Esophagus squamous epithelium (tissue), 5 donors: ENCODE measurements at places on chromosomes 1 and 21.

DNA sequence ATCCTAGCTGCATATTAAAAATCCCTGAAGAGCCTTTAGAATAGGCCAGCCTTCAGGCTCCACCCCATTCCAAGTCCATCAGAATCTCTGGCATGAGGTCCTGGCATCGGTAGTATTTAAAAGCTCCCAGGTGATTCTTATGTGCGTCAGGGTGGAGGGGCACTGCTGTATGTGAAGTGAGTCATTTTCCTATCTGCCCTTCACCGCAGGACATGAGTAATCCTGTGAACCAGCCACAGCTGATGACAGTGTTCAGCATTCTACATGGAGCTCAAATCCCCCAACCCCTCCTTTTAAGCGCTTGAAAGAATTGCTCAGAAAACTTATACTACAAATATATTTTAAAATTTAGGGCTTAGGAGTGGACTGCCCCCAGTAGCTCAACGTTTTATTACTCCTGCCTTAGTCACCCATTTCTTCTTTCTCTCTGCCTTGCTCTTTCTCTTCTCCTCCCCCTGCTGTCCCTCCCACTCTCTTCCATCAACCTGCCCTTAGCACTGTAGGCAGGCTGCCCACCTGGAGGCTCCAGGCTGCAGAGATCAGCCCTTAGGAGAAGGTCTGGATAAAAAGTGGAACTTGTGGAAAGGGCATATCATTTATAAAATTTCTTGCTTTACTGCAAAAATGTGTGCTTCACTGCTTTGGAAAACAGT is 73.8 kb upstream of the ZNF281 start:
- DNase-seq, result no peak

DNA sequence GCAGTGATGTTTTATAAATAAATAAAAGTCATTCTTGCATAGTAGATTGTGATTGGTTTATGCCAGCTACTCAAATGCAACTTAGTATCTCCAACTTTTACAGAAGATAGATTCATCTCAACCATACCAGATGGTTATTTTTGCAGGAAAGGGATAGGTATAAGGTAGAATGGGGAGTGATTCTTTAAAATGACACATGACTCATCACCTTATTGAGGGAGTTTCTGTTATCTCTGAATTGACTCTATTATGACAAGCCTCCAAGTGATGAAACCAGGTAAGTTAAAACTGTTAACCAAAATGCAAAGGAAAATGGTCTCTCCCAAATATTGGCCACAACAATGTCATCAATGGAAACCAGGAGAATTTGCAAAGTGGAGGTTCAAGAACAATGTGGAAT is 54.5 kb downstream of the PTPRC start:
- DNase-seq, result no peak

- no peak for DNase-seq
Observed at GRCh38 chr1:98393719-98394118, 267.8 kb upstream of the SNX7 start.

DNA sequence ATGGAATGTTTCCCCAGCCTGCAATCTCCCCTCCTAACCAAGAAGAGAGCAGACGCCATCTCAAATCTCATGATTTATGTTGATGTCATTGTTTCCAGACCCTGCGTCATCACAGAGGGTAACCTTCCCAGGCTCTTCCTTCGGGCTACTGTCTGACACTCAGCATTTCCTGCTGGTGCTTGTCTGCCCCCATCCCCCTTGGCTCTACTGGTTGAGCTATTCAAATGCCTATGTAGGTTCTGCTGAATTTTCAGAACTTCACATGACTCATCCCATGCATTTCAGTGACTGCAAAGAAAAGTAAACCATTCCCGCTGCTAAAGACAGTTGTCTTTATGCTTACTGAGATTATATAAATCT is 24.8 kb upstream of the ITPKB start:
- no peak for DNase-seq

- DNase-seq, result no peak
Observed at GRCh38 chr1:167432780-167433179, 85.5 kb downstream of the CD247 start.

- no peak for DNase-seq
Observed at GRCh38 chr1:30903343-30904034, 5.1 kb downstream of the SDC3 start.

- no peak for DNase-seq
Observed at GRCh38 chr1:25194572-25195020, 37.7 kb downstream of the SYF2 start.

DNA sequence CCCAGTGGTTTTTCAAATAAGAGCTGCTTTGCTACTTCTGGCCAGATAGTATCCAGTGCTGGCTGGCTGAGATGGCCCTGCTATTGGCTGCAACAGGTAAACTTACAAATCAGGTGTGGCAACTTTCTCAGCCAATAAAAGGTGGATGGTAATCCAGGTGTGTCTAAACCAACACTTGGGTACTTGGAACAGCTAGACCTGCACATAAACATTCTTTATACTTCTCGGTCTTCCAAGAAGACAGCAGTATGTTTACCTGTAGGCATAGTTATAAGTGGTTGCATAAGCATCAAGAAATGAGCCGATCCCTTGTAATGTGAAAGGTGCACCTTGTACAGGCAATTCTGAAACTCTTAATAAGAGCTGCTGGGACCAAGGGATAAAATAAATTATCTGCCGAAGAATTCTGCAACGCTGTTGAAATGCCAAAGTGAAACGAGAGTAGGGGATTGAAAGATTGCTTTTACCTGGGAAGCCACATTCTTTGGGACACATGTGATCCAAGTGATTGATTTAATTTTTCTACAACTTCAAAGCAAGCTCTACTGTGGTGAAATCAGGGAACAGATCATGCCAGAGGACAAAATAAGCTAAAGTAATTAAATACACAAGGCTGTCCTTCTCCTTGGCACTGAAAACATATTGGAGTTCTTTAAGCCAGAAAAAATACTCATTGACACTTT is at the start of gene CLDN8:
CLDN8 (minus strand) TSS at position 57 of the 683 bp plus-strand sequence. CDS start 172 bp downstream, outside the sequence.
- DNase-seq, result no peak

DNA sequence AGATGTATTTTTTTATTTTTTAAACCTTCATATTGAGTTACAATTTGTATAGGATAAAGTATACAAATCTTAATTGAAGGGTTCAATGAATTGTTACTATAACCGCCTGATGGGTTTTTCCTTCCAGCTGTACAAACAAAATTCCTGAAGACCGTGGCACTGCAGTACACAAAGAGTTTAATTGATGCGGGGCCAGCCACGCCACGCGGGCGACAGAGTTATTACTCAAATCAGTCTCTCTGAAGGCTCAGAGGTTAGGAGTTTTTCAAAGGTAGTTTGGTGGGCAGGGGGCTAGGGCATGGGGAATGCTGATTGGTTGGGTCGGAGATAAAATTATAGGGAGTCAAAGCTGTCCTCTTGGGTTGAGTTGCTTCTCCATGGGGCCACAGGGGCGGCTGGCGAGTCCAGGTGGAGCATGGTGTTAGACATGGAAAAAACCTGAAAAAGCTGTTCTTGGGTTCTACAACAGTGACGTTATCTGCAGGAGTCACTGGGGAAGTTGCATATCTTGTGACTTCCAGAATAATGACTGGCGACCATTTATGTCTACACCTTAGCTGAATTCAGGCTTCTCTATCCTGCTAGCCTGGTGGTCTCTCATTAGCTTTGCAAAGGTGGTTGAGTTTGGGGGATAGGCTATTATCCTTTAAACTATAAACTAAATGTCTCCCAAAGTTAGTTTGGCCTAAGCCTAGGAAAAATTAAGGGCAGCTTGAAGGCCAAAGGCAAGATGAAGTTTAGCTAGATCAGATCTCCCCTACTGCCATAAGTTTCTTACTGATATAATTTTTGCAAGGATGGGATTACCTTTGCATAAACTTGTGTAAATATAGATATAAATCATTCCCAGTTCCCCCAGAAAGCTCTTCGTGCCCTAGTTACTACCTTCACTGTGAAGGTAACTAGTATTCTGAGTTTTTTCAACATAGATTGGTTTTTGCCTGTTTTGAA is 13.0 kb upstream of the TMEM9 start:
- DNase-seq, result no peak

- DNase-seq, result no peak
Observed at GRCh38 chr21:30839304-30839703, 9.7 kb upstream of the KRTAP7-1 start.

DNA sequence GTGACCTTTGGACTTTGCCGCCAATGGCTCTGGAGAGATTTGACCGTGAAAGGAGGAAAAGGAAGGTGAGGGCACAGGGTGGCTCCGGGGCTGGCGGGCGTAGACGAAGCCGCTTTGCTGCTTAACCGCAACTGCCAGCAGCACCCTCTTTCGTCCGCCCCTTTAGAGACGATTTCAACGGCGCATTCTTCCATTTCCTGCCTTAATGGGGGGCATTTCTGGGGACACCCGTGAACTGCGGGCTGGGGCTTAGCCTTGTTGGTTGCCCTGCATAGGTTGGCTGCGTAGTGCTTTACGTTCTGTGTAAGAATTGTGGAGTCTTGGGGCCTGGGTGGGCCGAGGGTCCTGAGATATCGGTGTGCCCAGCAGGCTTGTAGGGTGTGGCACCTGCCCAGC is 6.7 kb upstream of the NPHP4 start:
- no peak for DNase-seq

- DNase-seq, result no peak
Observed at GRCh38 chr1:109954041-109954512, 30.5 kb upstream of the AHCYL1 start.

- DNase-seq, result no peak
Observed at GRCh38 chr1:67803380-67804279, 29.6 kb downstream of the GNG12 start.

DNA sequence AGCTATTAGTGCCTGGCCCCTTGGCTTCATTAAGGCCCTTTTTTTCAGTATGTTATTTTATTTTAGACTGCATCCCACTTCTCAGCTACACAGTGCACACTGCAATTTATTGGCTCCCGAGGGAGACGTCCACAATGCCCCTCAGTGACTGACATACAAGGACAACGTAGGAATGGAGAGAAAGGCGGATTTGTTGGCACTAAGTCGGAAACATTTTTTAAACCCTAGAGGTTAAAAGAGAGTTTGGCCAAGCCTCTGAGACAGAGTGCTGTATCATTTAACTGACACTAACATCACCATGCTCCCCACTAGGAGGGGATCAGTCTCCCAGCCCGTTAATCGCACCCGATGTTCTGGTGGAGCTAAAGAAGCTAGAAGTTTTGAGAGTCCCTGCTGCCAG is 45.7 kb upstream of the FOXD3 start:
- DNase-seq, result no peak

DNA sequence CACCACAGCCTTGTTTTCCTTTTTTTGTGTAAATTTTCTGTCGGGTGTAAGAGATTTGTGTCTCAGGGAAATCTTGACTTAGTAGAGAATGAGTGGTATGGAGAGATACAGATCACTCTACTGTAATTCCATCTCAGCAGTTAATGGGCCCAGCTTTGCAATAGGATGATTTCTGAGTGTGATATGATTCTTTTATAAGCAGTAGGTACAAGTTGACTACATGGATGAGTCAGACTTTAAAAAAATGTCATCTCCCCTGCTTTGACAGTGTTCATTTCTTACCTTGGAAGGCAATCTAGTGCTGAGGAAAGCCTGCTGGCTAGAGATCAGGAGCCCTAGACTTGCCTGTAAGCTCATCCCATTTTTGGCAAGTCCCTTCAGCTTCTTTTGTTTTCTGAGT is 261.9 kb downstream of the RYR2 start:
- no peak for DNase-seq

DNA sequence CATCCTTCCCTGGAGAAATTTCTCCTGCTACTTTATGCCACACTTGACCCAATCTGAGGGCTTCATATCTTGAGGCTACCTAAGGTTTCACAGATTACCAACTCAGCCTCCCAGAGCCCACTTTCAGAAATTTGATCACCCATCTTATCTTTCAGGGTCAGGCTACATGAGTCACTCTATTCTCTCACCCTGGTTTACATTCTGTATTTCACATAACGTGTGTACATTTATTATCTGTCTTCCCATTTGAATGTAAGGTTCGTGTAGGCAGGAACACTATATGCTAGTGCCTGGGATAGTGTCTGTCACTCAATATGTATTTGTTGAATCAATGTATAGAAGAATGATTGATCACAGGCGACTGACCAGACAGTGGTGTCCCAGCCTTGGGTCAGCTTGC is 124.8 kb downstream of the UBE2U start:
- no peak for DNase-seq

GRCh38 chr1:22119626-22120468 is 23.1 kb downstream of the WNT4 start:
- DNase-seq, result no peak

DNA sequence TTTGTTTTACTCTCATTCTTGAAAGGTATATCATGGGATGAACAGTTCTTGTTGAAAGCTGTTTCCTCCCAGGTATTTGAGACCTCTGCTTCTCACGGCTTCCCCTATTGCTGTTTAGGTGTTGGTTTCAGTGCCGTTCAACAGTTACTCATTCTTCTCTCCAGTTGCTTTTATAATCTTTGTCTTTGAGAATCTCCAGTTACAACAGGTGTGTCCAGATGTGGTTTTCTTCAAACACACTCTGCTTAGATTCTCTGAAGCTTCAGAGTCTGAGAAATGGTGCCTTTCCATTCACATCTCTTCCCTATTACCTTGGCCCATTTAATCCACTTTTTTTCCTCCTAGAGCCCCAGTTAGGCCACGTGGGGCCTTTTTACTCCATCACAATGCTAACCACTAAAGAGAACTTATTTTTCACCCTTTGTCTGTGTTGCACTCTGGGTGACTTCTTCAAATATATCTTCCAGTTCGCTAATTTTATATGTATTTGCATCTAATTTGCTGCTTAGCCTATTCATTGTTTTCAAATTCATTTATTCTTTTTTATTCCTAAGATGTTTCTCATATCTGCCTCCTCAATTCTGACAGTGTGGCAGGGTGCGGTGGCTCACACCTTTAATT is 46.7 kb upstream of the SLC19A1 start:
- DNase-seq, result no peak

- no peak for DNase-seq
Observed at GRCh38 chr1:172068334-172068733, 227.0 kb downstream of the DNM3 start.

GRCh38 chr1:70405780-70406416 is 5.2 kb upstream of the CTH start:
- DNase-seq, result no peak
